ENCODE measurements at places on chromosomes 7 and 10.

DNA sequence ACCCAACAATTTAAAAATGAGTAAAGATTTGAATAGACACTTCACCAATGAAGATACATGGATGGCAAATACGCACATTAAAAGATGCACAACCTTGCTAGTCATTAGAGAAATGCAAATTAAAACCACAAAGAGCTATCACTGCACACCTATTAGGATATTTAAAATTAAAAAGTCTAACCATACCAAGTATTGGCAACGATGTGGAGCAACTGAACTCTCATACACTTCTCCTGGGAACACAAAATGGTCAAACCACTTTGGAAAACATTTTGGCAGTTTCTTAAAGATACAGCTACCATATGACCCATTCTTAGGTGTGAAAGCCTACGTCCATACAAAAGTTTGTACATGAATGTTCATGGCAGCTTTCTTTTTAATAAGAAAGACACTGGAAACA, 36.1 kb downstream of the DCLRE1C start:
- no peak for DNase-seq

- no peak for DNase-seq
Measured at GRCh38 chr7:64666663-64667050, 724 bp downstream of the ZNF107 start.

- no peak for DNase-seq
Measured at GRCh38 chr10:44771233-44771995, 139.7 kb upstream of the TMEM72 start.

- DNase-seq: no peak
Measured at GRCh38 chr10:30589441-30589840, 40.1 kb downstream of the LYZL2 start.

- peak; percentile 48 for DNase-seq
Measured at GRCh38 chr10:121680879-121681655, 82.8 kb upstream of the FGFR2 start.

DNA sequence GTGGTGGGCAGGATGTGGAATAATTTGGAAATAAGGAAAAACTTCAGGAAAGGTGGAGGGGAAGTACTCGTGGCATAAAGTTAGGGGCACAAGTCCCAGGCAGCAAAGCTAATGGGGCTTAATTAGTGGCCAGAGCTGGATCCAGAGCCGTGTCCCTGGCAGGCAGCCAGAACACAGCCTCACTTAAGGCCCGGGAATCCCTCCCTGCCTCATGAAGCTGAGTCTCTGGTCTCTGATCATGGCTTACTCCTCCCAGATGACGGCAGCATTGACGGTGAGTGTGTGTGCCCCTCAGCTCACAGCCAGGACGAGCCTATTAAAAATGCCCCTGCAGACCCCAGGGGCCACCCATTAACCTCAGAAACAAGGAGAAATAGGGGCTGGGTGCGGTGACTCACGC, 48.2 kb upstream of the NPTX2 start:
- DNase-seq: no peak

DNA sequence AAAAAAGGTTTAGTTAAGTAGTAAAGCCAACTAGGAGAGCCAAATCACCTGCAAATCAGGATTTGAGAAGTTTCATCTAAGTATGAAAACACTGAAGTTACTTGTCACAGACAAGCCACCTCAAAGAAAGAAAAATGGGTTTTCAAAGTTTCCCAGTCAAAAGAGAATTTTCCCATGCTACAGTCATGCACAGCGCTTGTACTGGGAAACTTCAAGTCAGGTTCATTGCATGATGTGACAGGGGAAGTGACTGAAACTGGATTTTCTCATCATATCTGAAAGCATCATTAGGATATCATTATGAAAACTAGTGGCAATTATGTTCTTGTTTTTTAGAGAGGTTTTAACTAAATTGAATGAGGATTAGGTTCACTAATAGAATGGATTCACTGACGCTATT, 167.0 kb downstream of the SGMS1 start:
- no peak for DNase-seq

GRCh38 chr7:103797647-103798307, 191.7 kb downstream of the RELN start:
- DNase-seq: no peak

- DNase-seq: no peak
Measured at GRCh38 chr7:39749177-39749576, 125.8 kb downstream of the RALA start.

GRCh38 chr7:127933146-127933545, 98.1 kb downstream of the LRRC4 start:
- no peak for DNase-seq

GRCh38 chr7:55066524-55066923, 47.7 kb downstream of the EGFR start:
- DNase-seq: no peak

GRCh38 chr10:68231817-68232251, at the start of gene ATOH7:
ATOH7 (minus strand) TSS chr10:68232113; CDS start chr10:68231677, 436 bp downstream.
- no peak for DNase-seq

DNA sequence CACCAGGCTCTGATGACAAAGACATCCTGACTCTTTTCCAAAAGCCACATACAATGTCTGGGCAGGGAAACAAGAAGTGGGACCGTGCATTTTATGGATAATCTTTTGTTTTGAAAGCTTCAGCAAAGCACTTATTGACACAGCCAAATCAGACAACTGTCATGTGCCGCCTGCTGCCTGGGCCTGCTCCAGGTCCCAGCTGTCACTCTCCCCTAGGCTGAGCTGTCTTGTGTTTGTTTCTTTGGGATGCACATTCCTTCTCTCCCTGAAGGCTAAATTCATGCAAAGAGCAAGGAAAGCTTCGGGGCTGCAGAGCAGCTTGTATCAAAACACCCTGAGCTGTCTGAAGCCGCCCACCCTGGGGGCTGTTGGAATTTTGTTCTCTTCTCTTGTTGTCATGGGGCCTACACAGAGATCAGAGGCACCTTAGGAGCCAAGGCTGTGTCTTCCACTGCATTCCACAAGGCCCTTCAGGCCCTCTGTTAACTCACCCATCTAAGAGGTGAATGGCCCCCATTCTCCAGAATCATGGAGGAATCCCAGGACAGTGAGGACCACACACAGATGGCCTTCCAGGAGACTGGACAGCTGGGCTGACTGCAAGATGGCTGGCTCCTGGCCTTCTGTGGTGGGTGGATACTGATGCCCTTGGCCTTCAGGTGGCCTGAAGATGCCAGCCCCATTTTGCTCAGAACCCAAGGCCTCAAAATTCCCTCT, 17.8 kb upstream of the SLC18A2 start:
- no peak for DNase-seq

DNA sequence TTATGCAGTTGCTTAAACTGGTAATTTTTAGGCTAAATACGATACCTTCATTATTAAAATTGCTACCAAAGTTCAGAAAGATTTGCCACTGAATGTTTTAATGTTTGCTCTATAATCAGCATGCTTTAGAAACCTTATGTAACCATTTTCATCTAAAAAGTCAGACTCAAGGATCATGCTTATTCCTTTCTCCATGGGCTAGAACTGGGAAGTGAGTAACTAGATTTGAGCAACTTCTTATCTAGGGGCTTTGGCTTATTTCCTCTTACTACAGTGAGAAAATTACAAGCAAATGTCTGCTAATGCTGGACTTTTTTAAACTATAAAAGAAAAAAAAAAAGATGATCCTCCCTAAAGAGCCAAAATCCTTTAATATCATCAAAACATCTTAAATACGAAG, 215.9 kb downstream of the CRPPA start:
- no peak for DNase-seq

DNA sequence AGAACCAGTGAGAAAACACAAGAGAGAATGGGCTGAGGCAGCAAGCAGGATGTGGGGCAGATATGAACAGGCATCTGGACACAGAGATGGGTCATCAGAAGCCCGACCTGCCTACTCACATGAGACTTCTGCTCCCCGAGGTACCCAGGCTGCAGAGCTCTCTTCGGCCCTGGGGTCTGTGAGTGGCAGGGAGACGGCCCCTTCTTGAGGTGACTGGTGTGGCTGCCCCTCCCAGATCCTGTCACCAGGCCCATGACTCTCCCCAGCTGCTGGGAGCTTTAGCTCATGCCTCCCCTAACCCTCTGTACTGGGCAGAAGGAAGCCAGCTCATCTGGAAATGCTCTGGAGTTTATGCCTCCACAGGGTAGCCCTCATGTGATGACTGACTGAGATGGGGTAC, 157.6 kb upstream of the PCBD1 start:
- no peak for DNase-seq

GRCh38 chr10:104339469-104340110, 1.3 kb upstream of the ITPRIP start:
- DNase-seq: no peak

DNA sequence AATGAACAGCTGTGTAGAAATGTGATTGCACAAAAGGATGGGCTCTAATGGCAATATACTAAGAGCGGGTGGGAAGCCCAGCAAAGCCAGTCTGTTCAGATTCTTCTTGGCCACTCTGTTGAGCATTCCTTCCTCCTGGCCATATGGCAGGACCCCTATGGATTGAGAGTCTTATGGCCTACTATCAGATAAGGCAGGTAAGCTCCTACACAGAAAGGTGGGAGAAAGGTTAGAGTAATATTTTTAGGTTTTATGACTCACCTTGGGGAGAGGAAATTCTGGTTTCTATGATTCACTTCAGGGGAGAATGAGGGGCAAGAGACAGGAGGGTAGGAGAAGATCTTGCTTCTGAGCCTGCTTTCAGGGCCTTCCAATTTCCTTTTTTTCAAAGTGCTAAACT, 15.1 kb upstream of the AKR1B10 start:
- no peak for DNase-seq

DNA sequence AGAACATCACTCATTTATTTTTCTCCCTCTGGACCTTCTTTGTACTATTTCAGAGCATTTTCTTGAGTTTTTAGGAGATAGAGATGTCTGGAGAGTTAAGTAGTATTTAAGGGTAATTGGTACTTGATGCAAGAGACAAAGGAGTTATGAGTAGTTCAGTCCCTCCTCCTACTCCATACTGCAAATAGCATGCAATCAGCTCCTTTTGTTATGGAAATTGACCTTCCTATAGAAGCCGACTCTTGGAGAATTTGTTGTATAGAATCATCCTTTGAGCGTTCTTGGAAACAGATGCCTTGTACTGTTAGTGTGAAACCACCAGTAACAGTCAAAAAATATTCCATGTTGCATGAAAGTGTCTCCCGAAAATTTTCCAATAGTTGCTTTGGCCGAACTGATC, 428.2 kb upstream of the GALNT17 start:
- no peak for DNase-seq

GRCh38 chr10:64379898-64380297, 858.7 kb downstream of the REEP3 start:
- DNase-seq: no peak

- DNase-seq: peak; percentile 77
Measured at GRCh38 chr10:44386546-44387052, 1.7 kb upstream of the CXCL12 start.

- no peak for DNase-seq
Measured at GRCh38 chr7:11336432-11336831, 362.8 kb downstream of the PHF14 start.

DNA sequence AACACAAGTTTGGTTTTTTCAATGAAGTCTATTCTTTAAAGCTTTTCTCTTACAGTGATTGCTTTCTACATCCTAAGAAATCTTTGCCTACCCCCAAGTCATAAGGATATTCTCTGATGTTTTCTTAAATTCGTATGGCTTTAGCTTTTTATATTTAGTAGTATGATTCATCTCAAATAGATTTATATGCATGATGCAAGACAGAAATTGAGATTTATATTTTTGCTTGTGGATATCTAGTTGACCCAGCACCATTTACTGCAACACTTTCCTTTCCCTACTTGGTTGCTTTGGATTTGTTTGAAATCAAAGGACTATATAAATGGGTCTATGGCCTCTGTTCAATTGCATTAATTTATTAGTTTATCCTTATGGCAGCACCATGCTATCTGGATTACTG, 113.9 kb downstream of the ZNF438 start:
- no peak for DNase-seq

DNA sequence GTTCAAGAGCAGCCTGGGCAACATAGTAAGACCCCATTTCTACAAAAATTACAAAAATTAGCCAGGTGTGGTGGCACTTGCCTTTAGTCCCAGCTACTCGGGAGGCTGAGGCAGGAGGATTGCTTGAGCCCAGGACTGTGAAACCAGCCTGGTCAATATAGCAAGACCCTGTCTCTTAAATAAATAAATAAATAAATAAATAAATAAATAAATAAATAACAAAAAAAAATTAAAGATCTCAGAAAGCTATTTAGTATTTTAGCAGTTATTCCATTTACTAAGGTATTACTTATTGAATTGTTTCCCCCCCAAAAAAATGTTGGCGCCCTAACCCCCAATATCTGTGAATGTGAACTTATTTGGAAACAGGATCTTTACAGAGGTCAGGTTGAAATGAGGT, 50.8 kb upstream of the CPN1 start:
- DNase-seq: no peak

- no peak for DNase-seq
Measured at GRCh38 chr10:117533507-117534281, 8.9 kb upstream of the EMX2 start.

DNA sequence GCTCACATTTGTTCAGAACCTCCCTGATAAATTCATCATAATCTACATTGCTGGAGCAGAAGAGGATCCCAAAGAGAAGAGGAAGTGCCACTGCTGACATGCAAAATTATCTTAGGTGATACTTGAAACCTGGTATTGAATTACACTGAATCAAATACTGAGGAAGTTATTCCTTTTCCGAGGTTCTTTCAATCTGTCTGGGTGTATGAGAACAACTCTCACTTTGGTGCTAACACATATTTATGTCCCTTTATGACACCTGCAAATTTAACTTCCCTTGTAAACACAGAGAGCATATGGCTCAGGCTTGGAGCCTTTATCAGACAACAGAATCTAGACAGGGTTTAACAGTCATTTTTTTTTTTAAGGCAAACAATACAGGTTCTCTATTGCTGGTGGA, 131.4 kb downstream of the SRPK2 start:
- DNase-seq: no peak

DNA sequence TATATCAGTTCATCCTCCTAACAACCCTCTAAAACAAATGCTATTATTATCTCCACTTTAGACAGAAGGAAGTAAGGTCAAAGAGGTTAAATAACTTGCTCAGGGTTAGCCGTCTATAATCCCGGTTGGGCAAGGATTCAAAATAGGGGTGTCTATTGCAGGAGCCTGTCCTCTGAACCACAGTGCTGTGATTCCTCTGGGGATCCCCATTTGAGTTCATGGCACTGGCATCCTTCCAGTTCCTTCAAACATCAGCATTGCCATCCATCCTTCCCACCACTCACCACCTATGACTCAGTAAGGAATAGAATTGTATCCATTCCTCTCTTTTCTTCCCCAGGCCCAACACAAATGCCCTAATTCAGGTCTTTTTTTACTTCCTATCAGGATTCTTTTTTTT, 25.6 kb downstream of the HPS6 start:
- DNase-seq: no peak
